Activated CD4-positive, alpha-beta T cell treated with anti-CD3 and anti-CD28 coated beads for 4 hours (primary cell): ENCODE measurements at places on chromosomes 6 and 20.

GRCh38 chr20:38377039-38377685, 30.9 kb downstream of the LBP start:
- no peak for DNase-seq

DNA sequence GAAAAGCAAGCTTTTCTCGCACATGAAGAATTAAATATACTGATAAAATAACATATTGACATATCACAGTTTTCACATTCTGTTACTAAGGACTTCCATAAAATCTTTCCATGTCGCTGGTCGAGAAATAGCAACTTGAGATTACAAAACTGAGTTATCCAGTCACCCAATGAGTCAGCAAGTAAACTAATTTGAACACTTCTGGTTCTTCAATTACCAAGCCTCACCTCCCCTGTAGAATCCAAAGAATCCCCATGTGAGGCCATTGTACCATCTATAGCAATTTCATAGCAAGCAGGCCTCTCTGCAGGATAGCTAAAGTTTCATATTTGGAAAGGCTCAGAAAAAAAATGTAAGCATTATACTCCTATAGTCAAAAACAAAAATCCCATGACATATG, 87.3 kb downstream of the PKHD1 start:
- DNase-seq: no peak

DNA sequence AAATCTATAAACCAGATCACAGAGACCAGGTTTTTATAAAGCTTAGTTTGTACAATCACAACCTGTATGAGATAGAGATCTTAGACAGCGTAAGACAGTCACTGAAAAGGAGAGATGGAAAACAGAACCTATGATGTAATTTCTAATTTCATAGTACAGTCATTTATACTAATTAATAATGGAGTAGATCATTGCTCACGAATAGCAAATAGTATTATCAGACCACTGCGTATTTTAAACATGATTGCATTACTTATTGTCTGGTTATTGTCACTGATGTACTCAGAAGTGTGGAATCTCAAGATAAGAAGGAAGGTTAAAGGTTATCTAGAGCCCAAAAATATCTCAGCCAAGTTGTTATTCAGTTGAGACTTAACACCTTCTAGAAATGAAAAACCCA, 115.6 kb downstream of the KHDC1L start:
- no peak for DNase-seq

GRCh38 chr20:10239954-10240353, 21.3 kb downstream of the SNAP25 start:
- no peak for DNase-seq

- no peak for DNase-seq
Measured at GRCh38 chr20:62917720-62918119, 8.6 kb downstream of the DIDO1 start.

DNA sequence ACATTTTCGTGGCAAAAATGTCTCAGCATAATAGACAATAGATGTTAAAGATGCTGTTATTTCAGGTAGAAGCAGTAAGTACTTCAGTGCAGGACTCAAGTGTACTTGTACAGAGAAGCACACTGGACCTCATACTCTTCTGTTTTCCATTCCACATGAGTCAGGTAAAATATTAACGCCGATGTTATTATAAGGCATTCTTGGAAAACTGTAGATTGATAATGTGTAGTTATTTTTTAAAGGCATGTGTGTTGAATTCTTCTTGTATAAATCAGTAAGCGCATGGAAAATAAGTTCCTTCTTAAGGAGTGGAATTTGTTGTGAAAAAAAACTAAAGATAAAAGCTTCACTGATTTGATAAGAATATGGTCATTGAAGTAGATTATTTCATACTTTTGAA, 45.8 kb downstream of the DOP1A start:
- DNase-seq: no peak

GRCh38 chr6:41239467-41240159, 11.5 kb downstream of the TREML4 start:
- no peak for DNase-seq

DNA sequence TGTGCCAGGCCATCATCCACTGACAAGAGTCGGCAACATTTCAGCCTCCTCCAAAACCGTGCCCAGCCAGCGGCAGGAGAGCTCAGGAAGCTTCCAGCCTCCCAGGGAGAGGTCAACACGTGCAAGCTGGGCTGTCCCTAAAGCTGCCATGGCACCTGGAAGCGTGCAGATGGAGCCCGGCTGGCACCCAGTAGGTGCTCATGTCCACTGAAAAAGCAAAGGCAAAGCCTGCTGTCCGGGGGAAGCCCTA, 14.4 kb upstream of the TLDC2 start:
- DNase-seq: no peak

- DNase-seq: peak; percentile 78
Measured at GRCh38 chr6:14743474-14744211, 502.2 kb upstream of the JARID2 start.

- no peak for DNase-seq
Measured at GRCh38 chr6:142440600-142441293, 138.9 kb downstream of the ADGRG6 start.

- DNase-seq: no peak
Measured at GRCh38 chr6:80502871-80503270, 396.4 kb downstream of the BCKDHB start.

DNA sequence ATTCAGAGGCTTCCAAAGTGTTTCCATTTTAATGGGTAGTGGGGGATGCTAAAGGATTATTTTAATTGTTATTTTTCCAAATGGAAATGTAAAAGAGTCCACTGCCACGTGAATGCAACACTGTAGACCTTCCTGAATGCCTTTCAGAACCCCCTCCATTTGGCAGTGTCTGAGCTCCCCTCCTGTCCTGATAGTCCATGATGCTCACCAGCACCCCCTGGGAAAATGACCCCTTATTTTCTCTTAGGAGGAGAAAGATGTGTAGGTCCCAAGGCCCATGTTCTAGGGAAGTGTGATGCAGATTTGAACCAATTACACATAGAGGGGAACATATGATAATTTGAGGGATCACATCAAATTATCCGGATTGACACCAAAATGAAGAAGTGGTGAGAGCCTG, 46.8 kb upstream of the SH3BGRL2 start:
- DNase-seq: no peak
